ENCODE measurements at places on chromosomes 4 and X.

GRCh38 chr4:119243868-119244267 lies 31.4 kb downstream of the USP53 start:
- no peak for DNase-seq

DNA sequence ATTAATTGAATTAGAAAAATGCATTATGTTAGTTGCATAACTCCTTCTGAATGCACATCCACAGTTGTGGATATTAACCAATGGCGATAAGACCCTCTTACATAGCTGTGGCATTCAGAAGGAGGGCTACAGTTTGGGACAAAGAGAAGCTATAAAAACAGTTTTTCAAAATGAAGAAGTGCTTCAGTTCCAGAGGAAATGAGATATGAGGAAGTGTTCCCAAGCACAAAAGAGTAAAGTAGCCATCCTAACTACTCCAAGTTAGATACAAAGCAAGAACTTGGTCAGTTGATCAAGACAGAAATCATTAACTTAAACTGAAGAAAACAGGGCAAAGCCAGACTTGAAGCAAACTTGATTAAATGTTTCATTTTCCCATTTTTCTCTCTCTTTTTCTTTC lies 17.2 kb upstream of the ADGRL3 start:
- no peak for DNase-seq

DNA sequence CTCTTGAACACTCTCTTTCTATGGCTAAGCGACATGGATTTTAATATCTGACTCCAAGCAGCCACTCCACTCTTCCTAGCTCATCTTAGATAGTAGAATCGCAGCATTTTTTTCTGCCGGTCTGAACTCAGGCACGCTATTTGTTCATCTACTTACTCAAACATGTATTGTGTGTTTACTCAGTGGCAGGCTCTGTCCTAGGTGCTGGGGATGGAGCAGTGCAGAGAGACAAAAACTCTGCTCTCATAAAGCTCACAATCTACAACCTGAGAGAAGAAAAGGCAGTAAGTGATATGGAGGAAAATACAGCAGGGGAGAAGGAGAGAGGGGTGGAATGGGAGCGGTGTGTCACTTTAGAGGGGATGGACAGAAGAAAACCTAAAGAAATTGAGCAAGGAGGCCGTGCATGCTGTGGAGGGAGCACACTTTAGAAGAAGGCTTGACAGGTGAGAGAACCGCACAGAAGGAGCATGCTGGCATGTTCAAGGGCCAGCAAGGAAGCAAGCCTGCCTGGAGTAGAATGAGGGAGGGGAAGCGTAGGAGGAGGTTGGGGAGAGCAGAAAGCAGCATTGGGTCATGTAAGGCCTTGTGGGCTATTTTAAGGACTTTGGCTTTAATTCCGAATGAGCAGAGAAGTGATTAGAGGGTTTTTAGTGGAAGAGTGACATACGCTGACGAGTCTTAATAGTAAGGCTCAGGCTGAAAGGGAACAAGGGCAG lies 132.0 kb downstream of the ANK2 start:
- no peak for DNase-seq

GRCh38 chr4:148881860-148882643 lies 439.8 kb upstream of the NR3C2 start:
- no peak for DNase-seq

- DNase-seq: no peak
Measured at GRCh38 chr4:40190465-40190864, 6.4 kb upstream of the RHOH start.

- no peak for DNase-seq
Measured at GRCh38 chr4:81256059-81256970, 41.3 kb upstream of the PRKG2 start.

GRCh38 chrX:81202456-81202819 lies 536 bp downstream of the SH3BGRL start:
- DNase-seq: peak; percentile 8

- no peak for DNase-seq
Measured at GRCh38 chr4:62627141-62627540, 1427.0 kb downstream of the ADGRL3 start.

DNA sequence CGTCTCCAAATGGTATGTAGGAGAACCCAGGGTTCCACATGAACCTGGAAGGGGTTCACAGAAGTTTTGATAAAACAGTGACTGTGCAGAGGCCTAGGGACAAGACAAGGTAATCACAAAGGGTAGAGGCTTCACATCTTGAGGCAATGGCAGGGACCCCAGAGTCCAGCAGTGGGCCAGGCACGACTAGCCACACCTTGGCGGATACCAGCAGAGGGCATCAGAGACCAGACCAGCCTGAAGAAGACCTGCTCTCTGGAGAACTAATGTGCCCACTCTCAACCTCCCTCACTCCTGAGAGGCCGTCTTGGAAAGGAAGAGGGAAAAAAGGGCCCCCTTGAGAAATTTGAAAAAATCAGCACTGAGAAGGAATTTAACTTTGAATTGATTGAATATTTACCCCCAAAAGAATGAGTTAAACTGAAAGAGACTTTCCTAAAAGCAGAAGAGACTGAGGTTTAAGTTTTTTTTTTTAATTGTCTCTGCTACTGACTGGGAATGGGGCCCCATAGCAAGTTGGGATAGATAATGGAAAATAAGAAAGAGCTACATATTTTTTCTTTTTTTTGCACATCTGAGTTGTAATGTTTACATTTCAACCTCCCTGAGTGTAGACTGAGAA lies 243.8 kb upstream of the JADE1 start:
- DNase-seq: no peak

- DNase-seq: no peak
Measured at GRCh38 chrX:72048510-72049455, 82.9 kb downstream of the RTL5 start.

DNA sequence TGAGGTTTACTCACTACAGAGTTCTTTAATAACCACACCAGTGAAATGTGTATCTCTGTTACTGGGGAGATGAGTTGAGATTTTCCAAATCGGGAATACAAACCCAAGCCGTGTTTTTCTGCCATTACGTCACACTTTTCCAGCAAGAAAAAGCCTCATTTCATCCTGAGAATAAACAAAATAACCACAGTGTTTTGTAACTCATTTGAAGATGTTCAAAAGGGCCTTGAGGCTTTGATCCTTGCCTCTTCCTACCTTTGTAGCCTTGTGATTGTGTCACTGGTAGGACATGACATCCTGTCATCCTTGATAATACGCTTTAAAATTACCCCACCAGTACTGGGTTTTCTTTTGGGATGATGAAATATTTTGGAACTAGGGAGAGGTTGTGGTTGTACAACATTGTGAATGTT lies 2.9 kb downstream of the USP11 start:
- no peak for DNase-seq

- DNase-seq: no peak
Measured at GRCh38 chr4:166014411-166014810, 141.4 kb downstream of the TLL1 start.

- peak; percentile 7 for DNase-seq
Measured at GRCh38 chrX:41265615-41266014, 68.3 kb upstream of the DDX3X start.

- DNase-seq: no peak
Measured at GRCh38 chr4:185852961-185853360, 41.0 kb upstream of the SORBS2 start.

DNA sequence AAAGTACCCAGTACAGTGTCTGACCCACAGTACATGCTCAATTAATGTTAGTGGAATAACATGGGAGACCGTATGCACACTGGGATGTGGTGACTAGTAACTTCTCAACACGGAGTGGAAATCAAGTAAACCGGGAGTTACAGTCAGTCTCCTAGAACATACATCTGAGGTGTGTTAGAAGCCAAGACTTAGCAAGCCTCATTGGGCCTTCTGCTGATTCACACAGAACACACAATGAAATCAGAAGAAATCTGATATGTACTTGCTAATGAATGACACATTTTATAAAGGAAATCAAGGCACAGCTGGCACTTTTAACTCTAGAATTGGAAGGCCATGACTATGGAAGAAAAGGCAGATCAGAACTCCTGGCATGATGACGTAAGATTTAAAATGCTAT lies 13.0 kb downstream of the TRAPPC2 start:
- DNase-seq: no peak

GRCh38 chrX:53250556-53250955 lies 25.5 kb upstream of the KDM5C start:
- DNase-seq: no peak

DNA sequence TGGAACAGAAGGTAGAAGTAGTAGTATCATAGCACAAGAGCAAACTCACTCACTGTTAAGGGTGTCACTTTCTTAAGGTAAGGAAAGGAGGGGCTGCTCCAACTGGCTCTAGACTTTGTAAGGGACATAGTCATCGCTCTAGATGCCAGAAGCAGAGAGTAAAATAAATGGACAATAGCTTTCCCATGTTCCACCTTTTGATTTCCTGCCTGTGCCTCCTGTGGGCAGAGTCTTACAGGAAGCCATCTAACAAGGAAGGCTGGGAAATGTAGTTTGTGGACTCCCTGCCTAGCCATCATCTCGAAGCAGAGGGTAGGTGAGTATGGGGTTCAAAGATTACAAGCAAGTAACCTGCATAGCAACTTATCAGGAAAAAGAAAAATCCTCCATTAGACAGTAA lies 1.7 kb upstream of the METTL14 start:
- DNase-seq: no peak

- DNase-seq: no peak
Measured at GRCh38 chr4:186449954-186450353, 105.4 kb downstream of the MTNR1A start.

GRCh38 chr4:75025431-75025830 lies 92.5 kb downstream of the PARM1 start:
- DNase-seq: no peak

DNA sequence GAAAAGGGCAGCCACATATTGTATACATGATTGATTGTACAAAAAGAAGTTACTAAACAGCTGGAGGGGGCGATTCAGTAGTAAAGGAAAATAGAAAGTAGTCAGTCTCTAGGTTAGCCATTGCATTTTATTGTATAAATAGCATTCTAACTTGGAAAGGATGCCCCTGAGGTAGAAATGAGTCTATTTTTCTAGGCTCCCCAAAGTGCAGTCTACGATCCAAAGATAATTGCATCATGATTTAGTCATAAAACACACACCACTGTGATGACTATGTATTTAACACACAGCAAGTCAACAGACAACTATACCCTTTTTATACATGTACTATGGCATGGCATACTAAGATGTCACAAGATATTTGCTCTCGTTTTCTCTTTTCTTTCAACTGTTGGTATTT lies 204.9 kb downstream of the APBB2 start:
- no peak for DNase-seq

GRCh38 chr4:7333801-7334421 lies 100.8 kb downstream of the PSAPL1 start:
- DNase-seq: no peak

DNA sequence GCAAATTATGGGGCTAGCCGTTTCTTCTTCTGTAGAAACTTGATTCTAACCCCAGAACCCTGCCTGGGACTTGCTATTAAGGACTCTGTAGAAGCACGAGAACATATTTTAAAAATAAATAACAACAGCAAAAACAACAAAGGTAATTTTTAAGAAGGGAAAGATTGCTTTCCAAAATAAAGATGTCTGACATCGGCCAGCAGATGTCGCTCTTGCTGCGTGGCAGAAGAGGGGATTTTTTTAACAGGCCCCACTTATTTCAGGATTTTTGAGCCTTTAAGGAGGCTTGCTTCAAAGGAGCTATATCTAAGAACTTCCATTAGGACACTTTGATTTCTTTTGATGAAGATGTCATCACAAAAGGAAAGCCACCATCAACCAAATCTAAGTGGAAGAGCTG lies 62.8 kb upstream of the EGFL6 start:
- no peak for DNase-seq

DNA sequence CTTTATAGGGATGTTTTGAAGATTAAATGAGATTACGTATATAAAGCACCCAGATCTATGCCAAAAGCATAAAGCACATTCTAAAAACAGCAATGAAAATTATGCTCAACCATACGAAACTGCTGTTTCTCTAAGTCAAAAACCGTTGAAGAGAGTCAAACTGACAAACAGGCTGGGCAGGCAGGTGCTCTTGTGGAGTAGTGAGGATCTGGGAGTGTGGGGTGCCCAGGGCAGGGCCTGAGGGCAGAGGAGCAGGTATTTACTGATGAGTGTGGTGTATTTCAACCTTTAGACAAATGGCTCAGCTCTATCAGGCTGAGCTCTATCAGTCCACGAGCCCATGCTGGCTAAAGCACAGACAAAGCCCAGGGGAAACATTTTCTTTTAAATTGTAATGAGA lies 40.4 kb downstream of the RELL1 start:
- no peak for DNase-seq

DNA sequence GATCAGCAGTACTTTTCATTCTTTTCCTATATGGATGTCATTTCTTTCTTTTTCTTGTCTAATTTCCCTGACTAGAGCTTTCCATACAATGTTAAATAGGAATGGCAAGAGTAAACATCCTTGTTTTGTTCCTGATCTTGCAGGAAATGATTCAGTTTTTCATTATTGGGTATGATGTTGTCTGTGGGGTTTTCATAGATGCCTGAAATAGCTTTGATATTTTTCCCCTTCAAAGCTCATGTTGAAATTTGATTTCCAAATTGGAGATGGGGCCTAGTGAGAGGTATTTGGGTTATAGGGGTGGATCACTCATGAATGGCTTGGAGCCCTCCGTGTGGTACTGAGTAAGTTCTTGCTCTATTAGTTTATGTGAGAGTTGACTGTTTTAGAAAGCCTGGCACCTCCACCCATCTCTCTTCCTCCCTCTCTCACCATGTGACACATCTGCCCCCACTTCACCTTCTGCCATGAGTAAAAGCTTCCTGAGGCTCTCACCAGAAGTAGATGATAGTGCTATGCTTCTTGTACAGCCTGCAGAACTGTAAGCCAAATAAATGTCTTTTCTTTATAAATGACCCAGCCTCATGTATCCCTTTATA lies 22.3 kb upstream of the VSIG1 start:
- no peak for DNase-seq

DNA sequence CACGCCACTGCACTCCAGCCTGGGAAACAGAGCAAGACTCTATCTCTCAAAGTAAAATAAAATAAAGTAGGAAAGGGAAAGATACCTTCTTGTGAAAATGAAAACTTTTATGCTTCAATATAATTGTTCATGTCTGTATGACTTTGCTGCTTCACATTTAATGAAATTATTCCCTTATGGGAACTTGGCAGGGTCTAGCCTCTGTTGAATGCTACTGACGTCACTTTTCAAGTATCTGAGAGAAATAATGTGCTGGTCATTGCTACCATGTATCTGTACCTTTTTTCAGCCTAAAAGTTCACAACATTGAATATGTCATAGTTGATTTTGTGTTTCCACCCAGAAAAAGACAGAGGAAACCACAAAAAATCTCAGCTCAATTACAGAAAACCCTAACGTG lies 65.2 kb downstream of the PRDM5 start:
- no peak for DNase-seq

- no peak for DNase-seq
Measured at GRCh38 chr4:134862116-134862515, 660.5 kb upstream of the PABPC4L start.
